ENCODE measurements at places on chromosomes 13 and 19. TPM values are rescaled to one million over a fixed set of nuclear protein-coding genes. Genes with fewer than 3 reads are reported as not detected.

The C19orf85 gene
- polyA plus RNA-seq, result not detected

The DAND5 gene
- polyA plus RNA-seq, result not detected

The CILP2 gene
- 0.91 TPM for polyA plus RNA-seq

The TDRD3 gene
- 26.6 TPM for polyA plus RNA-seq

The SLITRK5 gene
- polyA plus RNA-seq, result 3.4 TPM

The LGALS14 gene
- polyA plus RNA-seq, result 0.81 TPM

The ICAM5 gene
- 0.24 TPM for polyA plus RNA-seq

The COL5A3 gene
- 76.6 TPM for polyA plus RNA-seq

The CATSPERD gene
- polyA plus RNA-seq, result not detected

The PCDH17 gene
- 7.1 TPM for polyA plus RNA-seq

The IFNL1 gene
- not detected for polyA plus RNA-seq

The PRSS57 gene
- polyA plus RNA-seq, result not detected

The CBLC gene
- not detected for polyA plus RNA-seq

The ERICH4 gene
- polyA plus RNA-seq, result not detected

The URI1 gene
- 88.0 TPM for polyA plus RNA-seq

The EBI3 gene
- polyA plus RNA-seq, result 0.98 TPM
